ENCODE measurements at places on chromosomes 7 and 10.

DNA sequence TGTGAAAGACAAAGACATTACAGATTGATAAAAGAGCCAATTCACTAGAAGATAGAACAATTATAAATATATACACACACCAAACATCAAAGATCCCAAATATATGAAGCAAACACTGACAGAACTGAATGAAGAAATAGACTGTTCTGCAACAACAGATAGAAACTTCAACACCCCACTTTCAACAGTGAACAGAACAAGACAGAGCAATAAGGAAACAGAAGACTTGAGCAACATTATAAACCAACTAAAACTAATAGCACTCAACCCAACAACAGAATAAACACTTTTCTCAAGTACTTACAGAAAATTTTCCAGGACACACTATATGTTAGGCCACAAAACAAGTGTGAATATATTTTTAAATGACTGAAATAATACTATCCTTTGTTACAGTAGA lies 10.9 kb downstream of the CDCA7L start:
- DNase-seq: no peak

GRCh38 chr7:107392830-107393229 lies 77.0 kb upstream of the GPR22 start:
- DNase-seq: no peak

DNA sequence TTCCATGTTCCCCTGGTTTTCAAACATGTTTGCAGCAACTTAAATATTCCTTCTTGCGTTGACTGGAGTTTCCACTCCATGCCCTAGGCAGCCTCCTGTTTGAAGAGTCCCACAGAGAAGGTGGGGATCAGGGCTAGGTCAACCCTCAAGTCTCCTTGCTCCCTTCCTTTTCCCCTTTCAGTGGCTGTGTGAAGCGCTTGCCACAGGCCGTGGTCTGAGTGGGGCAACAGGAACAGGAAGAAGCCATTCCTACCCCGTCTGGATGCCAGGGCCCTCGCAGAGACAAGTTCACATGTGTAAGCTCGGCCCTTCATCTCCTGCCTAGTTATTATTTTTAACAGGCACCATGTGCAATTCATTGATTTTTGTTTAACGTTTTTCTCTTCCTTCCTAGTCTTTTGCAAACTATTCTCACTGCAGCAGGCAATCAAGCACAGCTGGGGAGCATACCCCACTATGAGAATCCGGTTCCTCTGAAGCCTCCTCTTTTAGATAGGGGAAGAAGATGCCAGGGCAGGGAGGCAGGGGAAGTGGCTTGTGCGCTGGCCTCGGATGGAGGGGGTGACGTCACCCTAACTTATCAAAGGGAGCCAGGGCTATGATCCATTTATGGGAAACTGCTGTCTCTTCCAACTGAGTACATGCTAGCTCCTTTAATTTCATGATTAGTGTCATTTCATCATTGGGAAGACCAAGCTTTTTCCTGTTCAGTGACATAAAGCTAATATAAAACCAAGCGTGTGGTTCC lies 64.2 kb downstream of the PRLHR start:
- DNase-seq: no peak

DNA sequence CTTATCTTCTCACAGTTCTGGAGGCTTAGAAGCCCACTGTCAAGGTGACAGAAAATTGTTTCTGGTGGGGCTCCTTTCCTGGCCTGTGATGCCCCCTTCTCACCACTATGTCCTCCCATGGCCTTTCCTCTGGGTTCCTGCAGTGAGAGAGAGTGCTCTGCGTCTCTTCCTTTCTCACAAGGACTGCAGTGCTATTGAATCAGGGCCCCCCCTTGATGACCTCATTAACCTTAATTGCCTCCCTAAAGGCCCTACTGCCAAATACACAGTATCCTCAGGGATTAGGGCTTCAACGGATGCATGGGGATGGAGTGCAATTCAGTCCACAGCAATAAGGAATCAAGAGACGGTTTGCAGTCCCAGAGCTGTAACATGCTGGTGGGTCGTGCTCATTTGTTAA lies 82.0 kb upstream of the GRB10 start:
- no peak for DNase-seq

- no peak for DNase-seq
Measured at GRCh38 chr10:70912556-70912955, 24.2 kb upstream of the PCBD1 start.

GRCh38 chr7:121334875-121335648 lies 6.3 kb downstream of the WNT16 start:
- DNase-seq: no peak

DNA sequence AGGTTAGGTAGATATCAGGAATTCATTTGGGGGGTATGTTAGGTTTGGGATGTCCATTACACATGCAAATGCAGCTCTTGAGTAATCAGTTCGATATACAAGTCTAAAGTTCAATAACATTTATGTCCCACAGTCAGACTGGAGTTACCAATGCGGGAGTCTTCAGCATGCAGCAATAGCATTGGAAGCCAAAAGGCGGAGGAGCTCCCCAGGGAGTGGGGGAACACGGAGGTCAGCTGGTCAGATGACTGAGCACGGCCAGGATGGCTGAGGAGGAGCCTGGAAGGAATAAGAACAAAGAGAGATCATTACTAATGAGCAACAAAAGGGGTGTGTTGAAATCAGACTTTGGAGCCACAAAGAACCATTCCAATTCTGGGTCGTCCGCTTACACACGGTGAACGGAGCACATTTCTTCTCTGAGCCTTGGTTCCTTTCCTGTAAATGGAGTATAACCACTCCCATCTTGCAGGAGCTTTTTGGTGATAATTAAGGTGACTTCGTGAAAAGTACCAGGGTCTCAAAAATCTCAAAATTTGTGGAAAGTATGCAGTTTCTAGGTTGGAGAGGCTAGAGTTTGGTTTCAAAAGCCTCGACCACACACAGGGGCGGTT lies 478 bp upstream of the ZNF22 start:
- no peak for DNase-seq

- DNase-seq: no peak
Measured at GRCh38 chr7:947391-948210, 6.9 kb downstream of the ADAP1 start.

DNA sequence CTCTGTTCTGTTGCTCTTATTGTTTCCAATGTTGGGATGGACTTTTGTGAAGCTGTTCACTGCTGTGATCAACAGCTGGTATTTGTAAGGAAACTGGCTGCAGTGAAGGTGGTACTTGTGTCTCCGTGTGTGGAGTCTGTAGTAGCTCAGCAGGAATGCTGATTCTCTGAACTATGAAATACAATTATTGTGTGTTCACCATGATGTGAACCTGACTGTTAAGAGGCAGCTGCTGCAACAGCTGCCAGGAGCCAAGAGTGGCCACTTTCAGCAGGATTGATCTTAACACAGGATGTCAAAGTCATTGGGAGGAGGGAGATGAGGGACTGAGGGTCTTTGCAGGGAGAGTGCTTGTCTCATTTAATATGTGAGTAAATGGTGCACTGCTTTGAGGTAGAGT lies 13.9 kb downstream of the VSTM2A start:
- no peak for DNase-seq

DNA sequence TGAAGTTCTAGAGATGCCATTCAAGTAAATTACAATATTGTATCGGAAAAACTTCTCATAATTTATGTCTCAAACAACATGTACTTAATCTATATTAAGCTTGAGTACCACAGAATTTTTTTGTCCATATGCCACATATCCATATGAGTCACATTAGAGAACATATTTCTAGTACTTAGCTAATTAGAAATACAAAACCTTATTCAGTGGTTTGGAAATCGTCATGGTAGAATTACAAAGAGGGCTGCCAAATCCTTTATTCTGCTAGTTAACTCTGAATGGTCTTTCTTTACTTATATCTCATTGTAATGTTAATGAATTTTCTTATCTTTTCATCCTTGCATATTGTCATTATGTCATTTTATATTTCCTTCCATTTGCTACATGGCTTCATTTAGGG lies 9.0 kb upstream of the VIM start:
- DNase-seq: no peak

- DNase-seq: no peak
Measured at GRCh38 chr10:79601939-79602338, 8.8 kb upstream of the SFTPA1 start.

DNA sequence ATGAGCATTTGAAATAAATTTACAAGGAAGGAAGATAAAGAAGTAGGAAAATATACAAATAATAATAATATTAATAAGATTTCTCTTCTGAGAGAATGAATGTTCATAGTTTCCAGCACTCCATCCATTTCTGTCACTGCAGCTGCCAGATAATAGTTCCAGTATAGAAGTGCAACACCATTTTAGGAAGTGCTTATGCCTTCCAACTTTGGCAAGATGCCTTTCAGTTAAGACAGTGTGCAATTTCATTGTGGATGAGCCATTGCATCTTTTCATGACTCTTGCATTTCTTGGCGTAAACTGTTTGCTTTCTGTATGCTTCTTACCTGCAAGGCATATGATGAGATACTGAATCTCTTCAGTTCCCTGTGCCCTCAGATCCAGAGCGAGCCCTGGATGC lies 185.0 kb downstream of the PDE1C start:
- no peak for DNase-seq

DNA sequence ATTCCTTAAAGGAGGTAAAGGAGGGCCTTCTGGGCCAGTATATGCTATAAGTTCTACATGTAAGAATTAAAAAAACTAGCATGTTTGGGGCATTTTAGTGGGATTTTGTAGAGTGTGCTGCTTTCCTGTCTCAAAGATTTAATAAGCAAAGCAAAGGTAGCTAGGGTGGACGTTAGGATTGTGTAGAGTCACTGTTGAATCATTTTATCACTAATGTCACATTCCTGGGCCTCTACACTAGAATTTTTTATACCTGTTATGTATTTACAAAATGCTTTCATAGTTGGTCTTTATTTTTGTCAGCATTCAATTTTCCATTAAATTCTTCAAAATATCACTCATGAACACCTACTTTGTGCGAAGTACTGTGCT lies 139.4 kb upstream of the PHYHIPL start:
- DNase-seq: no peak

- DNase-seq: no peak
Measured at GRCh38 chr7:142932386-142933091, 1.0 kb downstream of the TRPV5 start.

- no peak for DNase-seq
Measured at GRCh38 chr10:60661637-60662036, 116.6 kb upstream of the CDK1 start.

GRCh38 chr10:63534723-63535122 lies 13.5 kb downstream of the REEP3 start:
- no peak for DNase-seq

DNA sequence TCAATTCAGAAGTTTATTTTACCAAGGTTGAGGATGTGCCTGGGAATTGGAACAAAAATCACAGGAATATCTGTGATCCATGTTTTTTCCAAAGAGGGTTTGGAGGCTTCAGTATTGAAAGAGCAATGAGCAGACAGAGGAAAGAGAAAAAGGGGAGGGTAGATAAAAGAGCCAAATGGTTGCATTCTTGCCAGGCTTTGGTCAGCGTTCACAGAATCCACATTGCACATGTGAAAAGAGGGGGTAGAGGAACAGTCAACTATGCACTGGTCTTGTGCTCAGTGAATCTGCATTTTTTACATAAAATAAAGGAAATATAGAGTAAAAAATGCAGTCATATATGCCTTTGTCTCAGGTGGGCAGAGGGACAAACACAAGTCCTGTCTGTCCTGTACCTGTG lies 20.6 kb upstream of the ERCC6 start:
- no peak for DNase-seq

DNA sequence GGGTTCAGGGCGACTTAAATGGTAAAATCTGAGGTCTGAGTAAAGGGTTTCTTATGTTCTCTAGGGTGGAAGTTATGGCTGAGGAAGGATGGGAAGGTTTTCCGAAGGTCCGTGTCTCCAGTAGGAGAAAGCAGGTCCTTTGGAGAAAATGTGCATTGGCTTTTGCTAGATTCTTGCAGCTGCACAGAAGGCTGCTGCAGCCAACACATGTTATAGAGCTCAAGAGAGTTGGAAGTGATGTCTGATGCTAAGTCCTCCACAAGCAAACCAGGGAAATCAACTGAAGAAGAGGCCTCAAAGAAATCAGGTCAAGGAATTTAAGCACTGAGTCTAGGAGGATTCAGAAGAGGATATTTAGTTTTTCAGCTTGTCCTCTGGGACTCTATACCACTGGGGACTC lies 404.6 kb downstream of the LRMDA start:
- no peak for DNase-seq

DNA sequence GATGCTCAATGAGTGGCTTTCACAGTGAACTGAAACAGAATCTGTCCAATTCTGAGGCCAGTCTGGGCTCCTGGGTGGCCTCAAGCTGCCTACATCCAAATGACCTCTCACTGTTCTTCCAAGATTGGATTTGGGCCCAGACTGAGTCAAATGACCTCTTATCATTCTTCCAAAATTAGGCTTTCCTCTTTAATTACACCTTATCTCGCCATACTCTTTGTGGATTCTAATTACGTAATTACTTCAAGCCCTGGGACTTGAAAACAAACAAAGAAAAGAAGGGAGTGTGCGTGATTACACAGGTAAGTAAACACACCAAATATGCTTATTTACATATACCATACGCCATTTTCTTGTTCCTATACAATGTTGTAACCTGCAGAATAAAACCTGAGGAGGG lies 18.8 kb downstream of the SORBS1 start:
- DNase-seq: no peak

DNA sequence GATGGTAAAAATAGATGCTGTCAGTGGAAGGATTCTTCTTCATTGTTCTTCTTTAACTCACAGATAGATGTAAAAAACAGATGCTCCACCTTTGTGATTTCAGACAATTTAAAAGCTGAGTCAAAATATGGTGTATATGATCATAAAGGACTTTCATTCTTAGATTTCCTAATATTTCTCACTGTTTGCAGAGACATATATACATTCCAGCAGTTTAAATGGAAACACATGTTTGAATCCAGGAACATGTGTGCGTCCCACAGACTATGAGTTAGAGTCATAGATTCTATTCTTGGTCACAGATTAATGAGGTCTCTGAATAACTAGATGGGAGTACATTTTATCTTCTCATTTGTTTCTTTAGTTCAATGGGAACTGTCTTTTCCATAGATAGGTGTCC lies 109.6 kb downstream of the BICC1 start:
- no peak for DNase-seq

DNA sequence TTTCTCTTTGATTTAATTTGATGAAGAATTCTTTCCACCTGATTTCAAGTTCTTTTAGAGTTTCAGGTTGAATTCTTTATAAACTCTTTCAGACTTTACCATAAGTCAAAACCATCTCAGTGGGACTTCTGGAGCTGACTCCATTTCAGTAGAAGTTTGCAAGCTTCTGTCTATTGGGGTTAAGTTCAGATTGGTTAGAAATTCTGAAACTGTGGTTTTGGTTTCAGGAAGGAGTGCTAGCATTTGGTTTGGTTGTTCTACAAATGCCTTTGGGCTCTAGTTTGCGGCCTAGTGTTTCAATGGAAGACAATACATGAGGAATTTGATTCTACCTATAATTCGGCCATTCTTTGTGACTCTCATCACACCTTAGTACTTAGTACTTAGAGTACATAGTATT lies 176.8 kb upstream of the RHOBTB1 start:
- no peak for DNase-seq

DNA sequence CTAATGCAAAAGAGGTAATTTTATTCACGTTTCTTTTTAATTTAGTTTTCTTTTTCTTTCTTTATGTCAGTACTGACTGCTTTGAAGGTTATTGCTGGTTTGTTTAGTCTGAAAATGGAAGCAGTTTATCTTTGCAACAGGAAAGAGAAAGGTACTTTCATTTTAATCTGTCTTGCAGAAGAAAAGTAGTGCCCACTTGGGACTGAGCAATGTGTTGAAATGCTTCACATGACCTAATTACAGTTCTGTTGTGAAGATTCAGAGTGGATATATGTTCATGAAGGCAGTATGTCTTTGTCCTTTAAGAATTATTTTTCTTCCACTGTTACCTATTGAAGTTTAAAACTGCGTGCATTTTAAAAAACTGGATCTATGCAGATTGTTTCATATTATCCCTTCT lies 80.1 kb downstream of the ANKIB1 start:
- DNase-seq: no peak

- DNase-seq: no peak
Measured at GRCh38 chr7:80393786-80394185, 118.1 kb downstream of the GNAT3 start.
